Fibroblast of upper back skin (primary cell): ENCODE measurements at places on chromosomes 13 and 19.

- no peak for DNase-seq
These were observed 53.2 kb downstream of the PEX11G start for GRCh38 chr19:7435586-7435985.

GRCh38 chr13:41985788-41986508 lies 25.0 kb upstream of the VWA8 start:
- DNase-seq, result peak; percentile 65

GRCh38 chr19:10390652-10391286 lies 10.4 kb upstream of the TYK2 start:
- peak; percentile 56 for DNase-seq

DNA sequence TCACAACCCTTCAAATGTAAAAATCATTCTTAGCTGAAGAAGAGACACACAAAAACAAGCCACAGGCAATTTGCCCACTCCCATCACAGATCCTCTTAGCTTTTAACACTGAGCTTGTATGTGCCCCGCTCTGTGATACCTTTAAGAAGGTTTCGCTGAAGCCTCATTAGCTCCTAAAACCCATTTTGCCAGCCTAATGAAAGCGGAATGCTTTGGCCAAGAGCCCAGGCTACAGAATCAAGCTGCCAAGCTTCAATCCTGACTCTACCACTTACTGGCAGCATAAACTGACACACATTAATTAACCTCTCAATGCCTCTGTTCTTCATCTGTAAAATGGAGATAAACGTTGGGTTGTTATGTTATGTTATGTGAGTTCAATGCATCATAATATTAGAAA lies 10.5 kb downstream of the ZNF112 start:
- no peak for DNase-seq

DNA sequence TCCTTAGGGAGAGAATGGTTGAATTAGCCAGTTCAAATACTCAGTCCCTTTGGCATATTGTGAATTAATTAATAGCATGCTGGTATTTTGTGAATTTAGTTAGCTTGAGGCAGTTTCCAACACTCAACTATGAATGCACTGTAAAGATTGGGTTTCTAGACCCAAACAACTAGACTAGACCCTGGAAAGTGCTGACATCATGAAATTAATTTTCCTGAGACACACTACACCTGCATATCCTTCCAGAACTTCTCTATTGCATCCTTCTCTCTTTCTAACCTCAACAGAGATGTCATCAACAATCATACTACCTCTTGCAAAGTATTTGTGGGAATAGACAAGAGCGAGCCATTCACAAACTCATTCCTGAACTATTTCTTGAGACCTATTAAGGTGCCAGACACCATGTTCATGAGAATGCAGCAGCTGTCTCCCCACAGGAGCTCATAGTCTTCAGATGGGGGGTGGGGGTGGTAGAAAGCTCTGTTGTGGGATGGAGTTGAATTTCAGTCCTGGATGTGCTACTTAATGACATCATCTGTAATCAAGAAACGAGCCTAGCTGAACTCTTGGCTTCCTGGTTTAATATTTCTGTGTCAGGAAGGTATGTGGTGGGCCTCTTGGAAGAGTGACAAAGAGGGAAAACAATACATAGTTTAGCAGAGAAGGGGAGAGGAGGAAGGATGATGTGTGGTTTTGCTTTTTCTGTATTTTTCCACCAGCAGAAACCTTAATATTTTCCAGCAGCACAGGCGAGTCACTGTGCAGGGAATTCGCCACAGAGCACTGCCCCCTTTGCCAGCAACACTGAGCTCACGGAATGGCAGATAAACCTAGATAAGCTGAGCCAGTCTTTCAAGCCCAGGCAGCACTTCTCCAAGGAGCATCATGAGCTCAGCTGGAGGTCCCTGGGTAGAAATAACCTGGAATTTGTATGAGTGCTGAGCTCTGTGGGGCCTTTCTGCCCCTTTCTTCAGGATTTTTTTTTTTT lies 53.1 kb upstream of the CYSLTR2 start:
- peak; percentile 86 for DNase-seq

DNA sequence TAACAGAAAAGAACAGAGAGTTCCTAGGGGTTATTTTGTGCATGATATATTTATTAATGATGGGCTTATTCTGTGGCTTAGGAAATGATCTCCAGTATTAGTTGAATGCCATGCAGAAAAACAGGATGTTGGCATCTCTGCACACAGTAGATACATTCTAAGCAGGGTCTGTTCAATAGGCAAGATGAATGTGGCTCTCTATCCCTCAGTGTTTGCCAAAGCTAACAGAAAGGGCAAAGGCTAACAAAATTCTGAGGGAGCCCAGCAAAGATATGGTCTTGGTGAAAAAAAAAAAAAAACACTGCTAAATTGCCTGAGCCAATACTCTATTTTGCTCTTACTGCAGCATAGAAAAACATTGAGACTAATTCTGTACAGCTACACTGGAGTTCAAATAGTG lies 1095.8 kb downstream of the UQCRFS1 start:
- no peak for DNase-seq

- no peak for DNase-seq
These were observed 147.3 kb downstream of the SLC7A1 start for GRCh38 chr13:29448174-29448573.

- DNase-seq, result no peak
These were observed 82.6 kb downstream of the KATNAL1 start for GRCh38 chr13:30224732-30225131.

GRCh38 chr13:112586334-112586960 lies 1.5 kb downstream of the TUBGCP3 start:
- DNase-seq, result no peak

GRCh38 chr13:52921194-52921593 lies 72.8 kb upstream of the PCDH8 start:
- DNase-seq, result no peak

GRCh38 chr13:63149375-63149774 lies 1733.7 kb upstream of the PCDH20 start:
- no peak for DNase-seq

- DNase-seq, result no peak
These were observed 24.2 kb downstream of the ELAVL1 start for GRCh38 chr19:7981199-7981598.

- peak; percentile 60 for DNase-seq
These were observed 222.9 kb upstream of the HTR2A start for GRCh38 chr13:47119575-47120235.

DNA sequence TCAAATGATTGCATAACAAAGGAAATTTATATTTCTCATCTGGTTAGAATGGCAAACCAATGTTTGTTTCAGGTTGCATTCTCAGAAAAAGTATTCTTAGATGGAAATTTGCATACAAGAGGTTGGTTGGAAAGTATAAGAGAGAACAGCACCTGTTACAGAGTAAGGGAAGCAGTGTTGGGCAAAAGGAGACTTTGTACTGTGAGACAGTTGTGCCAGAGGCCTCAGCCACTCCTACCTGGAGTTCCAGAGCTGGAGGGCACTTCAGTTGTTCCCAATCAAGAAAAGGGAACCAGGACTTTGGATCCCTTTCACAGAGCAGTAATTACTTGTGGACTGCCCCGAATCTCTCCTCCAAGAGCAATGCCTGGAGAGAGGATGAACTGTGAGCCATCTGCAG lies 81.8 kb downstream of the SPRY2 start:
- no peak for DNase-seq

- peak; percentile 89 for DNase-seq
These were observed 243.5 kb downstream of the RGCC start for GRCh38 chr13:41700790-41701310.

- no peak for DNase-seq
These were observed 102.6 kb upstream of the RNF113B start for GRCh38 chr13:98279473-98280175.

- no peak for DNase-seq
These were observed 25.2 kb downstream of the TEX29 start for GRCh38 chr13:111345682-111346081.

GRCh38 chr19:51293571-51294210 lies 17.8 kb upstream of the IGLON5 start:
- DNase-seq, result no peak

DNA sequence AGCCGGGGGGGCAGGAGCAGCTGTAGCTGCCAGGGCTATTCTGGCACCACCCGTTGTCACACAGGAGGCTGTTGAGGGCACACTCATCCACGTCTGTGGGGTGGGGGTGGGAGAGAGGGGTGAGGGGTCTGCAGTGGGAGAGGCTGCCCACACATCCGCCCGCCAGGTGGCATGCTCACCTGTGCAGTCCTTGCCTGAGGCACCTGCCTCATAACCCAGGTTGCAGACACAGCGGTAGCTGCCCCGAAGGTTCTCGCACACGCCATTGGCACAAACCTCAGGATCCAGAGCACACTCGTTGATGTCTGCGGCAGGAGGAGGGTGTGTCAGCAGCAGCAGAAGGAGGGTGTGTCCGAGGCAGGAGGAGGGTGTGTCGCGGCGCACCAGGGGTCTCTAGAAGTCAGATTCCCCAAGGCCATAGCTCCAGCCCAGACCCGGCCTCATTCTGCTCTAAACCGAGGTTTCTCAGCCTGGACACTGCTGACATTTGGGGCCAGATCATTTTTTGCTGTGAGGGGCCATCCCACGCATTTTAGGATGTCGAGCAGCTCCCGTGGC lies 20.3 kb downstream of the FBN3 start:
- DNase-seq, result no peak

- DNase-seq, result no peak
These were observed 4.9 kb upstream of the MBD3L3 start for GRCh38 chr19:7063339-7063738.

DNA sequence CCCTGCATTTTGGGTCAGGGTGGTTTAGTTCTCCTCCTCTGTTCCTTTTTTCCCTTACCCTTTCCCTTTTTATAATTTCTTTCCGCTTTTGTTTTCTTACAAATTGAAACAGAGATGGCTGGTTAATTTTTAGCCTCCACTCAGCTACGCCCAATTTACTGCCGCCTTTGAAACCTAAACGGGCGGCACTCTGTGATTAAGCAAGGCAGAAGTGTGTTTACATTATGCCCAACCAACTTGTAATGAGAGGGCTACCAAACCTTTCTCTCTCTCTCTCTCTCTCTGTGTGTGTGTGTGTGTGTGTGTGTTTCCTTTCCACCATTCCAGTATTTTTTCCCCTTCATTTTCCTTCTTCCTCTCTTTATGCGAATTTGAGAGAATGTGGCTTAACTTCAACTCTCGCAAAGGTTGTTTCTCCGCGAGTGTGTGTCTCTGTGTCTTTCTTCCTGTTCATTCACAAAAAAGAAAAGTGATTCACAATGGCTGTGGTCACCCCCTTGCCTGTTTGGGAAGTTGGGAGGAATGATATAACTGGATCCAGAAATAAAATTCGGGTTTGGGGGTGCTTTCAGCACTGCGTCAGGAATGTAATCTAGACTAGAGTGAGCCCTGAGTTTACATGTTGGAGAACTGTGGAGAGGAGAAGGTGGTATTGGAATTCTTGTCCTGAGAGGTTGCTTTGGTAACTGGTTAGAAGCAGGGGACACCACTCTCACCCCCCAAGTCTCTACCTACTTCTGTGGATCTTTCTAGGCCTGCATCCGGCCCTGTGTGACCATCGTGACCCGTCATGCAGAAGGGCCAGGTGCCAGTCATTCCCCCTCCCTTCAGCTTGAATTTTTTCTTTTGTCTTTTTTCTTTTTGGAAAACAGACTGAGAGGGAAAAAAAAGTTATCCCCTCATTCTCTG lies 31.4 kb downstream of the NFIX start:
- no peak for DNase-seq

DNA sequence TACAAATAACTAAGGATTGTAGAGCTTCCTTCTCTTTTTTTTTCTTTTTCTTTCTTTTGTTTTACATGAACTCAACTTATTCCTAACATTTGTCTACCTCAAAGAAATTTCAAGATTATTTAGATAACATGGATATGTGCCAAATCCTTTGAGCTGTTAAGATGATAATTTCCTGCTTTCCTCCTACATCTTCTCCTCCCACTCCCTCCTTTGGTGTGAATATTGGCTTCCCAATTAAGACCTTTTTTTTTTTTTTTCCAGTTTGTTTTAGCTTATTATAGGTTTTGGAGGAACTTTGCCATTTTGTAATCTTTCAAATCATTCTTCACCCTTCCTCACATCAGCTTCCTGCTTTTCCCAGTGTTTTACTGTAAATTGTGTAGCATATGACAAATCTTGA lies 10.6 kb downstream of the NHLRC3 start:
- DNase-seq, result no peak

DNA sequence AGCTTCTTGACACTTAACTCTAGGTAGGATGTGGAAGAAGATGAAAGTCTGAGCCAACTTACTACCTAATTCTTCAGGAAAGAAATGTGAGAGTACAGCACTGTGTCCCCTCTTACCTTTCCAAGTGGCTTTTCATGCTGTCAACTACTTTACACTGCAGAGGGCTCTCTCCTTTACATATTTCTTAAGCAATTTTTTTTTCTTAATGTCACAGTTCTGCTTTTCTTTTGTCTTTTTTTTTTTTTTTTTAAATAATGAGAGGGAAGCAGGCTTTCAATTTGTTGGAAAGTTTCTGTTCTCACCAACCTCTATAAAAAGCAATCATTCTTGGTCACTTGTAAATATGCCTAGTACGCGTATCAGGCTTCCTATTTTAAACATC lies 212.7 kb upstream of the MIR17HG start:
- DNase-seq, result no peak

- peak; percentile 58 for DNase-seq
These were observed 36.2 kb upstream of the ATP12A start for GRCh38 chr13:24644036-24644435.

DNA sequence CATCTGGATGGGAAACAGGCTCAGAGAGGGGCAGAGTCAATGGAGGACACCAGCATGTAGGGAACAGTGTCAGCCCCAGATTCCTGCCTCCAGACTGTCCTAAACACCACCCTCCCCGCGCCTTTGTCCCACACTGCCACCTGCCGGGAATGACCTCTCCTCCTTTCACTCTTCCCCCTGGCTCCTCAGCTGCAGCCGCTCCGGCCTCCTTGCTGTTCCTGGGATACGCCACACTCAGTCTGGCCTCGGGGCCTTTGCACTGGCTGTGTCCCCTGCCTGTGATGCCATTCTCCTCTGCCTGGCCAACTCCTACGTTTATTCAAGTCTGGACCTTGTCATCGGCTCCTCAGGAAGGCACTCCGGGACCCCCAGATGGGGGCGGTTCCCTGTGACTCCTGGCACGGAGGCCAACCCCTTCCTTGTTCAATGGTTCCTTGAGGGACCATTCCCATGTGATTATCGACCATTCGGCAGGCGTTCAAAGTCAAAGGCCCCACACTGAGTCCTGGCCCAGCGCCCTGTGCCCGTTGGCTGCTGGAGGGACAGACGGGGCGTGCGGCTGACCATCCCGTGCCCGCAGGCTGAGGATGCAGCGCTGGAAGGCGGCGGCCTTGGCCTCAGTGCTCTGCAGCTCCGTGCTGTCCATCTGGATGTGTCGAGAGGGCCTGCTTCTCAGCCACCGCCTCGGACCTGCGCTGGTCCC lies 15.8 kb downstream of the FUT6 start:
- DNase-seq, result no peak

GRCh38 chr13:20125783-20126165 lies 35.1 kb downstream of the GJA3 start:
- DNase-seq, result no peak
